ENCODE measurements at places on chromosomes 11 and 22. TPM values are rescaled to one million over a fixed set of nuclear protein-coding genes. Genes with fewer than 3 reads are reported as not detected.

TRIM51 gene
- not detected for polyA plus RNA-seq

SLC6A5 gene
- polyA plus RNA-seq = not detected

GRCh38 chr11:70220136-70220535 lies 17.0 kb downstream of the FADD start:
- DNase-seq = no peak

SPI1 gene
- polyA plus RNA-seq = not detected

DNA sequence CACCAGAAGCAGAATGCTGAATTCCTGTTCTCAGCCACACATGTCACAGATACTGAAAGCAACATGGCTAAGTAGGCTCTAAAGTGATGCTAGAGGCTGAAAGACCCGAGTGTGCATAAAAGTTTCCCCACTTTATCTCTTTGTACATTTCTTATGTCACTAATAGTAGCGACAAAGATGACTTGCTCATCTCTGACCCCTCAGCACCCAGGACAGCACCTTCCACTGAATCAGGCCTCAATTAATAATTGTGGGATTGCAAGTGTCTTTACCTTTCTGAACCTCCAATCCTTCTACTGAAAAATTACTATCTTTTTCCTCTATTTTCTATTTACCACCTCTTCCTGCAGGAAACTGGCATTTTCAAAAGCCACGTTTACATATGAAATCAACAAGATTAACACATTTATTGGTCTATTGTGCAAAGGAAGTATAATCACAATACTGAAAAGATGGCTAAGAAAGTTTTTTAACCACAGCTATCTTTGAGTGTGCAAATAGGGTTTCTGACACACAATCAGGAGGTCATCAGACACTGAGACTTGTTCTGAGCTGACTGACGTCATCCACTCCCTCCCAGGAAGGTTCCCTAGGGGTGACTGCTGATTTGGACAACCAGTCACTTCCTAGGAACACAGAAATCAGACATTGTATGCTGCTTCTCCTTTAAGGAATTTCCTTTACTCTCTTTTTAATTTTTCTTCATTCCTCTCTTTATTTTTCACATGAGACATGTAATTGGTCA lies 213.9 kb upstream of the ISX start:
- no peak for DNase-seq

- DNase-seq = no peak
Measured at GRCh38 chr11:45921561-45922424, 663 bp upstream of the LARGE2 start.

DNA sequence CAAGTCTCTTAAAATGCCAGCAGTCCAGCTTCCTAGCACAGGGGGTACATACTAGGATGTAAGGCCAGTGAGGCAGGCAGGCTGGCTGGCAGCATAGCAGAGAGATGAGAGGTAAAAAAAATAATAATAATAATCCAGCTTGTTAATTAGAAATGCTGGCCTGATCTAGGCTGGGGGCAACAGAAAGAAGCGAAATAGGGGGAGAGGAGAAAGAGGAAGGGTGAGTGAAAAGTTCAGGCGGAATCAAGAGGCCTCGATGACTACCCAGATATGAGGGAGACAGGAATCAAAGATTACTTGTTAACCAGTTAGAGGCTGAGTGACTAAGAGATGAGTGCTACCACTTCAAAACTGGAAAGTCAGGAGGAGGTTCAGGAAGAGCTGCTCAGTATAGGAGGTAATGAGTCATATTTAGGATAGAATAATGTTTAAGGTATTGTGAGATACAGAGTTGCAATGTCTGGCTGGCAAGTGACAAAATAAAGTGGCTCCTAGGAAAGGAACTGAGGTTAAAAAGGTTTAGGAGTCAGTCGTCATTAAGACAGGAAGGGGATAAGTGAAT lies 2.8 kb downstream of the ALKBH8 start:
- DNase-seq = no peak

MICAL2 gene
- polyA plus RNA-seq = 171 TPM

DGCR8 gene
- polyA plus RNA-seq = 22.0 TPM

GRCh38 chr11:2562890-2563212 lies 118.0 kb downstream of the KCNQ1 start:
- DNase-seq = no peak

DNA sequence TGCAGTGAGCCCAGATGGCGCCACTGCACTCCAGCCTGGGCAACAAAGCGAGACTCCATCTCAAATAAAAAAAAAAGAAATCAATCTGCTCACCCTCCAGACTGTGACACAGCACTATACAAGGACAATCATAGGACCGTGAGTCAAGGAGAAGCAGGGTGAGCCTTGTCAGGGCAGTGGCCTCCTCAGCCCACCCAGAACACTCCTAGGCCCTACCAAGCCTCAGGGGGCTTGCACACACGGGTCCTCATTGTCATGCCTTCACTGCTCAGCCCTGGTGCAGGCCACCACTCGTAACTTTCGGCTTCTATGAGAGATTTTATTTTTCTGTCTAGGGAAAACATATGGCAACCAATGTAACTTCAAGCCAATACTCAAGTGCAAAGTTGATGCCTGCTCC lies 35.8 kb downstream of the DGCR2 start:
- DNase-seq = no peak

- DNase-seq = no peak
Measured at GRCh38 chr11:105049481-105049880, 4.3 kb upstream of the CARD16 start.

DNA sequence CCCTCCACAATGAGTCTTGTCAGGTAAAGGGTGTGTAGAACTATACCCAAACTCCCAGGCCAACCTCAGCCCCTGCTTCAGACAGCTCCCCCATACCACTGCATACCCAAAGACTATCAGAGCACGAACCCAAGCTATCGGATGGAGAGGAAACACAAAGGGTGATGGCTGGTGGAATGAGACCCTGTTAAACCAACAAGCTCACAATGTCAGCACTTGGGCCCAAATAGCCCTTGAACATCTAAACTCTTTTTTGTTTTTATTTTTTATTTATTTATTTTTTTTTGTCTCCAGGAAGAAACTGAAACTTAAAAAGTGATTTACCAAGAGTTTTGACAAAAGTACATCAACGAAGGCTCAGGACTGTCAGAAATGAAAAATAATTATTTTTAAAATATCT lies 10.6 kb downstream of the DGCR2 start:
- DNase-seq = no peak

DNA sequence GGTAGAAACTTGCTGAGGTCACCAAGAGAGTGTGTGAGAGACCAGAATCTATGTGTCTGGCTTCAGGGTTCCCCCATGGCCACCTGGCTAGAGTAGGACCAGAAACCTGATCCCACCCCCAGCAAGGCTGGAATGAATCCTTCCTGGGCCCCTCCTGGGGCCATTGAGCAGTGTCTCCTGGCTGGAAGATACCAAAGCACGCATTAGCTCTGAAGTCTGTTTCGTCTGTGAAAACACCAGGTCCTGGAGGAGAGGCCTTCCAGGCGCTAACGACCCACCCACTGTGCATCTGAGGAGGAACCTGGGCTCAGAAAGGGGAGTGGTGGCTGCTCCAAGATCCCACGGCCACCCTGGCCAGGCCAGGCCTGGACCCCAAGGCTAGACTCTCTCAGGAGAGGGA lies 15.5 kb upstream of the TSKU start:
- DNase-seq = no peak

GRCh38 chr11:92829121-92829520 lies 140.3 kb upstream of the MTNR1B start:
- DNase-seq = no peak

SSH3 gene
- polyA plus RNA-seq = 16.5 TPM

DNA sequence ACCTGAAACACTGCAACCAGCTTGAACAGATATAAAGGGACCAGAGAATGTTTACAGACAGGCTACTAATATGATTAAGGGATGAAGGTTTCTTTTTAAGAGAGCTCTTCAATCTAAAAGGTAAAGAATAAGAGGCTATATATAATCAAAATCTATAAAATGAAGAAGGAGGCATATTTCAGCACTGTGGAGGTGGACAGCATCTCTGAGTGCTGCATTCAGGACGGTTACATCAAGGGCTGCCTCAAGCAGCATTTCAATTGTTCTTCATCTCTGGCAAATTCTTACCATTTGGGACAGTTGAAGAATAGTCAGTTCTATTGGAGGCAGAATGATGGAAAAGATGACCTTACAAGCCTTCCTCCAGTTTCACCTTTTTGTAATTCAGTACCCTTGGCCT lies 139.6 kb upstream of the LMO1 start:
- DNase-seq = no peak

TUB gene
- polyA plus RNA-seq = 14.7 TPM

GRCh38 chr11:85627332-85627997 lies at the start of gene DLG2:
DLG2 (minus strand) TSS chr11:85627344.
- no peak for DNase-seq

GRCh38 chr11:133598906-133599305 lies 66.6 kb upstream of the OPCML start:
- no peak for DNase-seq

- DNase-seq = no peak
Measured at GRCh38 chr11:97325693-97326092, 935.9 kb downstream of the JRKL start.

TP53AIP1 gene
- polyA plus RNA-seq = not detected

DNA sequence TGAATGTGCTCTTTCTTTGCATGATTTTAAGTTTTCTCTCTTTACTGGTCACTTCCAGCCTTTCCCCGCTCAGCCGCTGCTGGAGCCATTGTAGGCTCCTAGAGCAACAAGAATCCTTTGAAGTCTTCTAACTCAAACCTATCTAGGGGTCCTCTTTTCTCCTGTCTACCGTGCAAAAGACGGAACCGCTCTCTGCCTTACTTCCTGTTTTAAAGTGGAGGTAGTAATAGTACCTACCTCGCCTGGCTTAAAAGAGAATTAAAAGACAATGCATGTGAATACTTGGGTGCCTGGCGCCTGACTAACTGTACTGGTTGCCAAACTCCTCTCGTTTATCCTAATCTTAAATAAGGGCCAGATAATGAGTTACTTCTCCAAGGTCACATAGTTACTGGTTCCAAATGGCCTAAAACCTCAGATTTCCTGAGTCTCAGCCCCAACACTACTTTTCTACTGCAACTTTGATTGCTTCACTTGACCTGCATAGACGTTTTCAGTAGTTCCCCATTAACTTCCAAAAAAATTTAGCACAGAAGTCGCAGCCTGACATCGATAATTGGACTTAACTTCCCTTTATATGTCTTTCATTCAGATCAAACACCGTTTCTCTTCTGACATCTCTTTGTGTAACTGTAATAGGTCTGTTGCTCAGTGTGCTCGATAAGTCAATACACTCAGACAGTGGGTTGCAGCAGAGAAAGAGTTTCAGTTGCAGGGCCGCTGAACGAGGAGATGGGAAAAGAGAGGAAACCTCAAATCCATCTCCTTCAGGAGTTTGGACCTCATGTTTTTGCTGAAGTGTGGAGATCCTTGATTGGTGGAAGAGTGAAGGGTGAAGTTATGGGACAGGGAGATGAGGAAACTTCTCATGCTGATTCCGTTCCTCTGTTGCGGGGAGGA lies 891 bp downstream of the SAMM50 start:
- no peak for DNase-seq

Data from AG04450 (cell line).